Dermis blood vessel endothelial cell (primary cell): ENCODE measurements at places on chromosomes 4 and X. TPM values are rescaled to one million over a fixed set of nuclear protein-coding genes. Genes with fewer than 3 reads are reported as not detected.
A peak's percentile ranks its signal among the peaks of the same experiment; 100 is the strongest.

DNA sequence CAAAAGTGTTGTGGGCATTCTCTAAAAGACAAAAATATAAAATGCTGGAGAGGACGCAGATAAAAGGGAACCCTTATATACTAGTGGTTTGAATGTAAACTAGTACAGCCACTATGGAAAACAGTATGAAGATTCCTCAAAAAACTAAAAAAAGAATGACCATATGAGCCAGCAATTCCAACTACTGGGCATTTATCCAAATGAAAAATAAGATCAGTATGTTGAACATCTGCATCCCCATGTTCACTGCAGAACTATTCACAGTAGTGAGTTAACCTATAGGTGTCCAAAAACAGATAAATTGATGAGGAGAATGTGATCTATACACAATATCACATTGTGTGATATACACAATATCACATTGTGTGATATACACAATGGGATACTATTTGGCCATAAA, 1615.3 kb downstream of the PCDH18 start:
- DNase-seq = no peak

Gene PPP1R2C
- not detected in 2 replicates for total RNA-seq

- no peak for DNase-seq
Measured at GRCh38 chrX:155108427-155108826, 37.1 kb downstream of the BRCC3 start.

Gene HERC5
- 6.7 and 9.7 TPM in 2 replicates for total RNA-seq

Gene F8
- total RNA-seq = 12.4 and 19.1 TPM in 2 replicates

Gene DKK2
- total RNA-seq = not detected in 2 replicates

GRCh38 chr4:21763855-21764254, 184.7 kb downstream of the KCNIP4 start:
- DNase-seq = no peak

Gene TASL
- not detected in 2 replicates for total RNA-seq

DNA sequence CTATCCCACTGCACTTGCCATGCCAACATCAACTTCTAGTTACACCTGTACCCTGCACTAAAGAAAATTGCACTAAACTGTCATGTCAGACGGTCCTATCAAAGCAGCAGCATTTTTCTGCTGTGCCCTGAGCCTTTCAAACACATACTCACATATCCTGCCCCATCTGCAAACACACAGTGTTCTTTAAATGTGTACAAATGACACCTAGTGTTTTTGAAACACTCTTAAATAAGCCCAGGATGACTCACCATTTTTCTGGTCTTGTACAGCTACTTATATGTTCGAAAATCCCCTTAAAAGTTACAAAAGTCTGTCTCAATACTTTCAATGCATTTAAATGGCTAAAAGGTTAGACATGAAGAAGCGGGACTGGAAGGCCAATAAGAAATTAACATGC, 346.7 kb upstream of the PPARGC1A start:
- DNase-seq = no peak

GRCh38 chrX:155998116-155998515, 620 bp downstream of the IL9R start:
- DNase-seq = no peak

Gene KLHL5
- 119 and 131 TPM in 2 replicates for total RNA-seq

DNA sequence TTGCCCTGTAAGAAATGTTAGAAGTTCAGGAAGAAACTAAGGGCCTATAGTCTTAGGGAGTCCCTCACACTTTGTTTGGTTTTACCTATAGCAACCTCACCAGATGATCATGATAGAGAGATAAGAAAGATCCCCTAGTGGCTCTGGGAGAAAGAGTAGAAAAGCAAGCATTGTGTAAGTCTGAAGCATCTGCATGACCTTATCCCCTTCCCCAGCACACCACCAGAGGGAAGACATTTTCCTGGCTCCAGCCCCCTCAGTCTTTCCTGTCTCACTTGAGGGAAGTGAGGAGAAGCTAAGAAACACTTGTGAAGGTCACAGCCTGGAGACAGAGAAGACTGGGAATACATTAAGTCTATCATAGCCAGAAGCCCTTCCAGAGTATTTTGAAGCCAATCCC, 154.0 kb downstream of the EVC2 start:
- DNase-seq = peak; percentile 17

DNA sequence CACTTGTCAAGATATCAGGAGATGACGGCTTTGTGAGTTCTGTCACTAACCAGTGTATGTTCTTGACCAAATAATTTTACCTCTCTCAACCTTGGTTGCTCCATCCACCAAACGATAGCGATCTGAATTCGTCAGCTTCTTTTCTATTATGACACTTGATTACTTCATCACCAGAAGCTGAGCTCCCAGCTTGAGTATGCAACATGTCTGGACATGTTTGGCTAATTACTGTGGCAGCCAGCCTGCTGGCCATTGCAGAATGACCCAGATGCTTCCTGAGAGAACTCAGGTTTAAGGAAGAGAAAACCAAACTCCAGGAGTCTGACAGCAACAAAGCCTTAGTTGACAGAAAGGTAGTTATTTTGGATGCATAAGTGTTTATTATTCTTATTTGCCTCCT, 46.4 kb upstream of the PARM1 start:
- DNase-seq = peak; percentile 86

GRCh38 chrX:10166731-10167151, 10.0 kb downstream of the CLCN4 start:
- DNase-seq = no peak

GRCh38 chr4:142095886-142096605, 459.7 kb downstream of the IL15 start:
- peak; percentile 95 for DNase-seq

GRCh38 chr4:112377171-112377570, 80.0 kb downstream of the ALPK1 start:
- peak; percentile 14 for DNase-seq

Gene NFKB1
- total RNA-seq = 64.5 and 73.2 TPM in 2 replicates

GRCh38 chrX:38313190-38313589, 14.1 kb downstream of the RPGR start:
- no peak for DNase-seq

DNA sequence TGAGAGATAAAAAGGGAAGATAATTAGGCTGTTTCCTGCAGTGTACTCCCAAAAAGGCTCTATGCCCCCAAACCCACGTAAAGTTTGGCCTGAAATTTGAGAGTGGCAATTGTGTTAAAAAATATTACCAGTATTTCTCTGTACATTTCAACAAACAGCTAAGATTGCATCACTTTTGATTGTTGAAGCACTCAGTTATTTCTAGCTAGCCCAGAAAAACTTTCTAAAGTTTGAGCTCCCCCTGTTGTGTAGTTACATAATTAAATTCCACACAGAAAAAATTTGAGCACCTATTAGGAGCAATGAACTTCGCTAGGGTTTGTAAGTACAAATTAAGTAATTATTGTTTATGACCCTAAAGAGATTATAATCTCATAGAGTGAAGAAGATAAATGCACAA, 109.4 kb downstream of the DLG3 start:
- DNase-seq = peak; percentile 21

- no peak for DNase-seq
Measured at GRCh38 chr4:95021099-95021498, 263.3 kb downstream of the BMPR1B start.

Gene TGIF2LX
- not detected in 2 replicates for total RNA-seq

Gene ANOS1
- total RNA-seq = 0.17 and 0.47 TPM in 2 replicates

DNA sequence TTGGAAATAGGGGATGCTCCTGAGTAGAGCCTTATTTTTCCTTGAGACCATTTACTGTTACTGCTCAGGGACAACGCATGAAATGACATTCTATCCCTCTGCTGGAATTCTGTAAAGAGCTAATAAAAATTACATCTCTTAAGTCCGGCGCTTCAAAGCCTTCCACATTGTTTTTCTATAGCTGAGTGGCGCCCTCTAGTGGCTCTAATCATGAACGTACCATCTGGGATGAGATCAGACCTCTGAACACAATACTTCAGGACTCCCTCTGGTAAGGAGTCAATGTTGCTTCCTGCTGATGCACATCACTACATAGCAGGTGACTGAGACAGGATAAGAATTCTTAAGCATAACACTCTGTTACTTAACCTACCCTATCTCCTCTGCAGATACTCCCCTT, 6.0 kb downstream of the HMGN5 start:
- peak; percentile 77 for DNase-seq

Gene CYLC1
- total RNA-seq = not detected in 2 replicates

DNA sequence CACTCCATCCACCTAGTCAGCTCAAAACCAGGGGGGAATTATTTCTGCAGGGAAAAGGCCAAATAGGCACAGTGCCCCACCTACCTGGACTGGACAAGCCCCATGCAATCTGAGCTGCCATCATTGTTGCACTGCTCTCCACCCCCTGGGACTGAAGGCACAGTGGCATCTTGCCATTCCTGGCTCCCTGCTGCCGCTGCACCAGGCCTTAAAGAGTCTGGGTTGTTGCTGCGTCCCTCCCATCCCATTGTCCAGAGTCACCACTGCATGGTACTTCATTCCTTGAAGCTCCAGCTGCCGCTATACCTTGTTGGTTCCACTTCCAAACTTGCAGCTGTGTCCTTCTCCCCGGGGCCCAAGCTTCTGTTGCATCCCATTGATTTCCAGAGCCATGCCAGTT, 629.7 kb downstream of the STIM2 start:
- DNase-seq = no peak

DNA sequence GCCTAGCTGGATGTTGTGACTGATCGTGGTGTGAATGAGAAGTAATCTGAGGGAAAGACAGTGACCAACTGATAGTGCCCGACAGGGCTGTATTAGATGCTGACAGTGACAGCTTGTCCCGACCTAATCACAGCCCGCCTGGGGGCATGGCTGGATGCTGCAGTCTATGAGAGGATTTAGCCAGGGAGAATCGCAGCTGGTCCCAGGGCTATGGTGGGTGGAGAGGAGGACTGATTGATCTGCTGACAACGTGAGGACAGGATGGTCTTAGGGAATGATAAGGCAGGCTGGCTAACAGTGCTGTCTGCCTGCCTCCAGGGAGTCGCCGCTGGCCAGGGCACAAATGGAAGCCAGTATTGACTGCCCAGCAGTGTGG, 621 bp upstream of the SUV39H1 start:
- DNase-seq = no peak

GRCh38 chrX:118524344-118524743, 28.7 kb downstream of the DOCK11 start:
- DNase-seq = no peak

GRCh38 chrX:11890836-11891514, 132.9 kb downstream of the MSL3 start:
- peak; percentile 11 for DNase-seq

Gene SMPX
- total RNA-seq = not detected in 2 replicates

DNA sequence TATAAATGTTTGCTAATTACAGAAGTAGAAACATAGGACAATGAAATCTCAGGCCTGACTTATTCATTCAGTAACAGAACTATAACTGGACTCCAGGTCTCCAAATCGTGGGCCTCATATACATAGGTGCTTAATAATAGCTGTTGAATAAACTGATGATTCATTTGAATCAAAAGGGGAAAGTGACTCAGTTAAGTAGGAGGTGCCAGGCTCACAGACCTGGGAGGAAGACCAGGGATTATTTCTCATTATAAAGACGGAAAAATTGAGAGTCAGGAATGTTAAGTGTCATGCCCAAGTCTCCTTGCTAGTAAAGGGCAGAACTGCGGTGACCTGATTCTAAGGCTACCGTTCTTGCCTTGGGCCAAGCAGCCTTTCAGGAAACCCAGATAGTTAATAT, 131.5 kb downstream of the HS3ST1 start:
- DNase-seq = peak; percentile 21

DNA sequence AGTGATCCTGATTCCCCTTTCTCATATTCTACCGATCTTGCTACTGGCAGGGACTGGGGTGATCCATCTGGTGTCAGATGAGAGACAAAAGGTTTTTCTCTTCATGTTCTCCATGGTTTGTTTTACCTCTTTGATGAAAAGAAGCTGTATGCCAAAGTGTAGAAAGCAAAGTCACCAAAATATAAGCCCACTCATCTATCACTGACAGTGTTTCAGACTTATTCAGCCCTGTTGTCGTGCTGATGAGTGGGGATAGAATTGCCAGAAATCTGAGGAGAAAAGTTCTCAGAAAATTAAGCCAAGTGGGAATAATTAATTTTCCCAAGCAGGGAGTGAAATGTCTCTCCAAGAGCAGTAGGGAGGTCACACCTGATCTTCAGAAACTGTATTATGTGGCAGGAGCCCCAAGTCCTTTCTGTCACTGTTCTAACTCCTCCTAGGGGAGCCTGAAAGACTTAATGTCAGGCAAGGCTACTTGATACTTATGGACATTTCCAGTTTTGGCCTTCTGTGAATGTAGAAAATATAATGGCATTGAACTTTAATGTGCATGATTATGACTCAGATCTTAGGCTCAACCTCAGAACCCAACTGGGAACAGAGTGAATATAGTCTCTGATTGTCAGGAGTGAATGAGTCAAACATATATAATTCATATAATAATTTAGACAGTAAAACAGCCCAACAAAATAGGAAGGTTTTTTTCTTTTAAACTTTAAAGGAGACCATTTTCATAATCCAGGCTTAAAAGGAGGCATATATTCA, 298.1 kb downstream of the ANKRD50 start:
- no peak for DNase-seq

Gene CENPVL3
- not detected in 2 replicates for total RNA-seq

GRCh38 chr4:101158134-101158482, 189.2 kb downstream of the PPP3CA start:
- no peak for DNase-seq

DNA sequence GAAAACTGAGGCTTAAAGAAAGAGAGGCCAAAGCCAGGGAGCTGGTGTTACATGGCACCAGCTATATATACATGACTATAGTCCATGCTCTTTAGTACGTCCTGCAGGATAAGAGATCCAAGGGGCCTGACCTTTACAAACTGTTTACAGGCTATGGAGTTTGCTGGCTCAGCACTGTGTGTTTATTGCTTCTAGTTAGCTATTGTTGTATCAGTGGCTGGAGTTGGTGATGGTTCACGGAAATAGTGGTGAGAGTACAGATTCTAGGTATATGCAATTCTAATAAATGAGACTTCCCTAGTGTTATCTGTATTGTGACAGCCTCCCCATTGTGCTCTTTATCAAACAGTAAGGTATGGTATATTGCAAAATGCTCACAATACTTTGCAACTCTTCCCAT, 46.5 kb downstream of the REPS2 start:
- no peak for DNase-seq

DNA sequence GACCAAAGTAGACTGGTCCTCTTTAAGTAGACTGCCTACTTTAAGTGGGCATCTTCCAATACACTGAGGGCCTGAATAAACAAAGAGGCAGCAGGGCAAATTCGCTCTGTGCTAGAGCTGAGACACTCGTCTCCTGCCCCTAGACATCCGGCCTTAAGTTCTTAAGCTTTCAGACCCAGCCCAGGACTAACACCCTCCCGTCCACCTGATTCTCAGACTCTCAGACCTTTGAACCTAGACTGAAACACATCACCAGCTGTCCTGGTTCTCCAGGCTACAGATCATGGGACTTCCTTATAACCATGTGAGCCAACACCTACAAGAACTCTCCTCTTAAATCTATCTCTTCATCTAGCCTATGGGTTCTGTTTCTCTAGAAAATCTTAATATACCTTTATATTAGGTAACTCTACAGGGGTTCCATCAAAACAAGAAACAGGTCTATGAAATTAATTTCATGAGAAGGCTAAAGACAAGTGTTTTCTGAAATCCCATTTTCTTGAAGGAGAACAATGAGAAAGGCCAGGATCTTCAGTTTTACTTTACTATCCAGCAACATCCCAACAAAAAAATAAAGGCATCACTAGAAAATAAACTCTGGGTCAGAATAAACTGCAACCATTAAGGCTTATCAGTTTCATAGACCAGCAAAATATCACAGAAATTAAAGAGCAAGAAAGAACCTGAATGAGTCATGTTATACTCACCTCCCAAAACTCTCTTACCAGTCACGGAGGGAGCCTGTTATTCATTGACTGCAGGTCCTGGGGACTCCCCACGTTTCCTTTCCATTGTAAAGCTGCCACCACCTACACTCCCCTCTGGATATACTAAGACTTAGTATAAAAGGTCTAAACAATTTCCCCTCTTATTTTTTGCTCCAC, 14.8 kb downstream of the ADGRA3 start:
- DNase-seq = peak; percentile 59
